ENCODE measurements at places on chromosomes 7 and 10.

DNA sequence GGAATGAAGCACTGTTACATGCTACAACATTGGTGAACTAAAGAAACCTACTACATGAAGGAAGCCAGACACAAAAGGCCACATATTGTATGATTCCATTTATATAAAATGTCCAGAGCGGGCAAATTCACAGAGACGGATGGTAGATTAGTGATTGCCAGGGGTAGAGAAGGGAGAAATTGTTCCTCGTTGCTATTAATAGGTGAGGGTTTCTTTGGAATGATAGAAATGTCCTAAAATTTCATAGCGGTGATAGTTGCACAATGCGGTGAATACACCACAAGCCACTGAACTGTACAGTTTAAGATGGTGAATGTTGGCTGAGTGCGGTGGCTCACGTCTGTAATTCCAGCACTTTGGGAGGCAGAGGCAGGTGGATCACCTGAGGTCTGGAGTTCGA is 29.0 kb downstream of the DENND2A start:
- no peak for DNase-seq

GRCh38 chr7:151608031-151608551 is 88.4 kb upstream of the RHEB start:
- no peak for DNase-seq

DNA sequence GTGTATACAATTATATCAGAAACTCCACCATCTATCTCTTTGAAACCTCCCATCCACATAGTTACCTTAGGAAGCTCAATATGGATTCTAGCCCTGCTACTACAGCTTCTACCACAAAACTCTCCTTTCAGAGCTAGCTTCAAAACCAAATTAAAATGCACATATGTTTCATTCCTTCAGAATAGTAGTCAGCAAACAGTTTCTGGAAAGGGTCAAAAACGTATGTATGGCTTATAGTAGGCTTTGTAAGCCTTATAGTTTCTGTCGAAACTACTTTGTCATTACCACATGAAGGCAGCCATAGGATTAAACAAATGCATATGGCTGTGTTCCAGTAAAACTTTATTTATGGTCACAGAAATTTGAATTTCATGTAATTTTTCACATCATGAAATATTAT is 155.6 kb upstream of the LAMB4 start:
- no peak for DNase-seq

DNA sequence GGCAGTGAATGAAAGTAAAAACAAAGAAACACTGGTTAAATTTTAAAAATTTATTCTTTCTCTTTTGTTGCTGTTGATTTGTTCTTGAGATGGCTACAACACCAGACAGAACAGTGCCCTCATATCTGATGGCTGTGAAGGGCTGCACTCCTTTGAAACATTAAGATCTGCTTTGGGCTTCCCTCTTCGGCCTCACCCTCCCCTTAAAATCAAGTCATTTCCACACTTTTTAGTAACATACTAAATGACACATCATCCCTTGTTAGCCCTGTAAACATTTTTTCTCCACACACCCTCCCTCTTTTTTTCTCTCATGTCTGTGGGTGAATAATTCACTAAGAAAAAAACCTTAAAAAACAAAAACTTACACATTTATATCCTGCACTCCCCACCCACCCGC is 16.4 kb downstream of the IRF5 start:
- no peak for DNase-seq

DNA sequence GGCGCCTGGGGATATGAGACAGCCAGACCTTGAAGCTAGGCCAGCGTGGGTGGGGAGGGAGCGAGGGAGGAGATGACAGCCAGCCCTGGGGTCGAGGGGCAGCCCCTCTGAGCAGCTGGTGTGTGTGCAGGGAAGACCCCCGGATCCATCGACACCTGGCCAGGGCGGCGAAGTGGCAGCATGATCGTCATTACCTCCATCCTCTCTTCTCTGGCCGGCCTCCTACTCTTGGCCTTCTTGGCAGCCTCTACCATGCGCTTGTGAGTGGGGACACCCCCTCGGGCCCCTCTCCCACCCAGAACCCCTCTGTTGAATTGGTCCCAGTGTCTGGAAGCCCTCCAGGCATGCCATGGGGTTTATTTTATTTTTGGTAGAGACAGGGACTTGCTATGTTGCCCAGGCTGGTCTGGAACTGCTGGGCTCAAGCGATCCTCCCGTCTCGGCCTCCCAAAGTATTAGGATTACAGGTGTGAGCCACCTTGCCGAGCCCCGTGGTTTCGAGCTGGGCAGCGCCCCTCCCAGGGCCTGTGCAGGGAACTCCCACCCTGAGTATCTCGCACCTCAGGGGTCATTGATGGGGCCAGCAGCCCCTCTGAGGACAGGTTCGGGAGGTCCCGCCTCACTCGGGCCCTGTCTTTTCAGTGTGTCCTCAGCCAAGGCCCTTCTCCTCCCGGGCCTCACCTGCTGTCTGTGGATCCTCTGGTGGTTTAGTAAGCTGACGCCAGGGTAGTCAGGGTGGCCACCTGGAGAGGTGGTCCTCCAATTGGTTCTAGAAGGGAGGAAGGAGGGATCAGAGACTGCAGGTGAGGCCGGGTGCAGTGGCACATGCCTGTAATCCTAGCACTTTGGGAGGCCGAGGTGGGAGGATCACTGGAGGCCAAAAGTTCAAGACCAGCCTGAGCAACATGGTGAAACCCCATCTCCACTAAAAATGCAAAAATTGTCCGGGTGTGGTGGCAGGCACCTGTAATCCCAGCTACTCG is 3.8 kb downstream of the UPK3B start:
- no peak for DNase-seq

DNA sequence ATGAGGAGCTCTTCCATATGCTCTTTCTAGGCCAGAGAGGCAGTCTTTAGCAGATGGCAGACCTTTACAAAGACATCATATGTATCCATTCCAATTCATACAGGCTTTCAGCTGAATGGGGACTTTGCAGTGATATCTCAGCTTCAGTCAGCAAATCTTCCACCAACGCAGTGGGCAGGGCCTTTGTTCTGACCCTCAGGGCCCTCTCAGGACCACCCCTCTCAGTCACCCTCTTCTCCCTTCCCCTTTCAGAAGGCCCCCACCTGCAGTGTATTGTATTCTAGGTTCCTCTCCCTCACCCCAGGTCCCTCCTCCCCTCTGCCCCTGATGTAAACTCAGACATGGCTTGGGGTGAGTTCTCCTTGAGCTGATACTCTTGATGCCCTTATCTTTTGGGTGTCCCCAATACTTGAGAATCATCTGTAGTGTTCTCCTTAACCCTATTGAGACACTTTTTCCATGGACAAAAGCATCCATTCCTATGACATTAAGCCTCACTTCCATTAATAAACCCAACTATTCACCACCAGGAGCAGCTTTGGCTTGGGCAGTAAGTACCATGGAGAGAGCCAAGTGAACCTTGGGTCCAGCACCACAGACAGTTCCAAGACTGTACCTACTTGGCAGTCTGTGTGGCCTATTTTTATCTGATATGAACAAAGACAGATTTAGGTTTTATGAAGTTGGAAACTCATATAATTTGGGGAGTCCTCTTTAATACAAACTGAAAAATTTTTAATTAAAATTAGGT is 62.7 kb downstream of the ADCYAP1R1 start:
- DNase-seq = no peak

GRCh38 chr7:126460664-126461063 is 792.1 kb downstream of the GRM8 start:
- DNase-seq = no peak

DNA sequence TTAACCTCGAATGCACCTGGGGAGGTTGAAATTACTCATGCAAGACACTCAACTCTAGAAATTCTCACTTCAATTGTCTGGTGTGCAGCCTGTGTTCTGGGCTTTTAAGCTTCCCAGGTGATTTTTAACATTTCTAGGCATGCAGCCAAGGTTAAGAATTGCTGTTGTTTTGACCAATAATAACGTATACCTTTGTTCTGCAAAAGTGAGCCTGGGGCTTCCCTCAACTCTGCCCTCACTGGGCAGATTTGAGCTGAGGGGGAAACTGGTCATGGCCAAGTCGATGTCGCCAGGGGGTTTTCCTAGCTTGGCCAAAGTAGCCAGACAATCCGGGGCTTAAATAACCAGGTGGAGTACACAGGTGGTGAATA is 568 bp downstream of the PRSS2 start:
- DNase-seq = no peak

DNA sequence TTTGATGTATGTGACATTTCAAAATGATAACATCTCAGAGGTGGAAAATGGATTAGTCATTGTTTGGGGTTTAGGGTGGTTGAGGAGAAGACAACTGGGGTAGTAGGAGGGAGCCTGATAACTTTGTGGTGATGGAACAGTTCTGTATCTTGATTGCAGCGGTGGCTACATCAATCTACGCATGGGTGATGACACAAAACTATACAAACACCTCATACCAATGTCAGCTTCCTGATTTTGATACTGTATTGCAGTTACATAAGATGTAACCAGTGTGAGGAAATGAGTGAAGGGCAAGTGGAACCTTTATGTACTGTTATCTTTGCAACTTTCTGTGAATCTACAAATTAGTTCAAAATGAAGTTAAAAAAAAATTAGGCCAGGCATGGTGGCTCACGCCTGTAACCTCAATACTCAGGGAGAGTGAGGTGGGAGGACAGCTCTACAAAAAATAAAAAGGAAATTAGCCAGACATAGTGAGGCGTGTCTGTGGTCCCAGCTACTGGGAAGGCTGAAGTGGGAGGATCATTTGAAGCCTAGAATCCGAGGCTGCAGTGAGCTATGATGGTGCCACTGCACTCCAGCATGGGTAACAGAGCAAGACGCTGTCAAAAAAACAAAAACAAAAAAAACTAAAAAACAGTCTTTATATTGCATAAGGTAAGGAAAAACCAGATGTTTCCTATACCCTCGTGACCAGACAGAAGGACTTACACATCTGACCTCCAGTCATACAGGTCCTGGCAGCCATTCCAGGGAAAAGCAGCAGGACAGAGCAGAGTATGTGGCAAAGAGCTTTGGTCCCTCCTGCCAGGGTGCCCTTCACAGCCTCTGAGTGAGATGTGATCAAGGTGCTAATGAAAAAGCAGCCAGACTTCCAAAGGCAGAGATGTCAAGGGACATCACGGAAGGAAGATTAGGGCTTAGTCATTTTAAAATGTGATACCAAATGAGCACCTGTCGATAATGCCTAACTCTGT is 50.8 kb downstream of the CYTH3 start:
- no peak for DNase-seq

DNA sequence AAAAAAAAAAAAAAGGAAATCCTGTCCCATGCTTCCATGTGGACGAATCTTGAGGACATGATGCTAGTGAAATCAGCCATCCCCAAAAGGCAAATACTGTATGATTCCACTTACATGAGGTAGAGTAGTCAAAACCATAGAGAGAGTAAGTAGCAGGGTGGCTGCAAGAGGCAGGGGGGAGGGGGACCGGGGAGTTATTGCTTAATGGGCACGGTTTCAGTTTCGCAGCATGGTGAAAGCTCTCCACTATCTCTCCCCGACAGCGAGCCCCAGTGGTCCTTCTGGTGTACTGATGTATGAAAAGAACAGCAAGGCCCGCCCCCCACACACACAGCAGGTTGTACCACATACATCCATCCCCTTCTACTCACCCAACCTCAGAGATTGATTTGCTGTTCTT is 32.8 kb downstream of the NOD1 start:
- peak; percentile 60 for DNase-seq

DNA sequence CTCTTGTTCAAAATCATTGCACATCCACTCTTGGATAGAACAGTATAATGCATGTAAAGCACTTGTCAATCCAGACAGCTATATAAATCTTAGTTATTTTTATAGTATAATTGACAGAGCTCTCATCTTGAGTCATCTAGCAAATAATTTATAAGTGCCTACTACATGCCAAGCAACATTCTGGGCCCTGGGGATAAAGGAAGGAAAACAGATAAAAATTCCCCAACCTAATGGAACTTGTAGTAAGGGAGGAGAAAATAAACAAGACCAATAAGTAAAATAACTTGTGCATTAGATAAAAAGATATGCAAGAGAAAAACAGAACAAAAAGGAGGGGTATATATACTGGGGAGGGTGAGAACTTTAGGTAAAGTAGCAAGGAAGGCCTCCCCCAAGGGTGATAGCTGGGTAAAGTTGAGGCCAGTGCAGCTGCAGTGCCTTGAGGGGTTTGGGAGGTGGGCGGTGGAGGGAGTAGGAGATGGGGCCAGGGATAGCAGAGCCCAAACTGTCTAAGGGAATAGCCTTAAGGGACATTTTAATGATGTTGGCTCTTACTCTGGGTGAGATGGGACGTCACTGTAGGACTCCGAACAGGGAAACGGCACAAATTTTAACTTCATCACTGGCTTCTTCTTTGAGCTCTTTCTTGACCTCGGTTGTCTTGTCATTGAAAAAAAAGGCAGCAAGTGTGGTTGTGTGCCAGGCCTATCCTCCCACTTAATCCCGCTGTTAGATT is 79.3 kb upstream of the SEC61G start:
- DNase-seq = no peak

- no peak for DNase-seq
Observed at GRCh38 chr7:110105307-110105706, 985.6 kb upstream of the LRRN3 start.

- DNase-seq = no peak
Observed at GRCh38 chr7:48041653-48041970, 6.3 kb downstream of the C7orf57 start.

GRCh38 chr7:148058753-148059152 is 531.8 kb upstream of the C7orf33 start:
- no peak for DNase-seq

DNA sequence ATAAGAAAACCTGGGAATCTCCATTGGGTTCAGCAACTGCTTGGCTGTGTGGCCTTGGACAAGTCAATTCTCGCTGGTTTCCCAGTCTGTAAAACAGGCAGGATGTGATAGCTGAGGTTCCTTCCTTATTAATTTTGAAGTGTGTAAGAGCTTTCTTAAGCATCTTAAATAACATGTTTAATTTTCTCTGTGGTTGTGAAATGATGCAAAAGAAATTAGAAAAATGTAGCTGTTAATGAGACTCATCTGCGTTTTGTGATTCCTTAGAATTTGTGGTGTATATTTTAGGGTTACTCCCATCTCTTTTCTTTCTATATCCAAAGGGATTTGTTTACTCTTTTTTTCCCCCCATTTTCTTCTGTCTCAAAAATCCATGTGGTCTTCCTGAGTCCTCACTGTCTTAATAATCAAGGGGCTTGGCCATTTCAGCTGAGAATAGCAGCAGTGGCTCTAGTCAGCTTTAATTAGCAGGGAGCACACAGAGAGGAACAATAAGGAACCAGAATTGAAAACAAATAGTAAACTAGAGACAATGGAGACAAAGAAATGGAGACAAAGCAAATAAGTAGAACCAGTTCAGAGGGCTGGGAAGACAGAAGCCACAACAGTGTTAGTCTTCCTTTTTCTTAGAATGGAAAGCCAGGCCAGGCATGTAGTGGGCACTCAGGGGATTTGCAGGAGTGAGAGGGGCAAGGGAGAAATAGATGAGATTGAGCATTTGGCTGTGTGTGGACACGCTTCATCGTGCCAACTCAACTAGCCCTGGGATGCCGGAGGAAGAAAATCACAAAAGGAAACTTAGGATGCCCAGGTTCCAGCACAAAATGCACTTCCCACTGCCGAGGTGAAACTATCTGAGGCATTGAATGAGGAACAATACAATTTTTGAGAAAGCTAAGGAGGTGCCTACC is 93.9 kb downstream of the CHN2 start:
- DNase-seq = peak; percentile 70

GRCh38 chr10:93333278-93333978 is 148.7 kb downstream of the MYOF start:
- DNase-seq = no peak
